ENCODE measurements at places on chromosomes 7 and 10. TPM values are rescaled to one million over a fixed set of nuclear protein-coding genes. Genes with fewer than 3 reads are reported as not detected.

- DNase-seq, result no peak
Measured at GRCh38 chr10:133454204-133454893, 604 bp downstream of the SCART1 start.

The SH2D4B gene
- not detected for total RNA-seq

GRCh38 chr7:101411508-101411874 lies 48.8 kb downstream of the COL26A1 start:
- DNase-seq, result no peak

GRCh38 chr10:101670635-101671034 lies 24.3 kb downstream of the FBXW4 start:
- no peak for DNase-seq

The ZNF239 gene
- 1.6 TPM for total RNA-seq

DNA sequence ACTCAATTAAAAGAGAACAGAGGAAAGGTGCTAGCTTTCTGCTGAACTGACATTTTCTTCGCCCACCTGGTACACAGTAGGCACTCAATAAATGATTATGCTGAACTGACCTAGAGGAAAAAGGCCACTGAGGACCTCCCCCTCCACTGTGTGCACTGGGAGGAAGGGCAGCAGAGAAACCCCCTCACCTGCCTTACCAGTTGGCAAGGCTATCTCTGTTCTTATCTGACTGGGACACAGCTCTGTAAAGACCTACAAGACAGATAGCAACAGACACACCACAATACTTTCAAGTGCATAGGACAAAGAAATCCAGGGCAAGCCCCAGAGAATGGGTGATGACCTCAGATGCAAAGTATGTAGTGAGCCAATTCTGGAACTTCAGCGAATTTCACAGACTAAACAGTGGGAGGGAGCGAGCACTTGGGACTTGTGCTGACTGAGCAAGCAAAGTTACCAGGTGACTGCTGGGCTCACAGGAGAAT lies 30.4 kb downstream of the PDLIM1 start:
- DNase-seq, result no peak

GRCh38 chr7:101581891-101582290 lies 47.2 kb downstream of the MYL10 start:
- DNase-seq, result no peak

GRCh38 chr7:113083816-113084495 lies 2.7 kb downstream of the GPR85 start:
- no peak for DNase-seq

The TFEC gene
- total RNA-seq, result 2.9 TPM

The ANLN gene
- total RNA-seq, result 3.9 TPM

The SAMD9L gene
- total RNA-seq, result 22.6 TPM

DNA sequence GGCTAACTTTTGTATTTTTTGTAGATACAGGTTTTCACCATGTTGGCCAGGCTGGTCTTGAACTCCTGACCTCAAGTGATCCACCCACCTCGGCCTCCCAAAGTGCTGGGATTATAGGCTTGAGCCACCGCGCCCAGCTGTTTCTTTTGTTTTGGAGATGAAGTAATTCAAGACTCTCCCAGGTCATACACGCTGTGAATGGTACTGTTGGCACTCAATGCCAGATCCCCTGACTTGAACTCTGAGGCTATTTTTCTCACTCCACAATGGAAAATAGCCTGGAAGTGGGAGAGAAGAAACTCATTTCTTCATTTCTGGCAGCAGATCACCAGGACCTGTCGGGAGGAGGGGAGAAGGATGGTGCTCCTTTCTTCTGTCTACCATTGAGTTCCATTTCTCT lies 32.4 kb downstream of the BLVRA start:
- DNase-seq, result no peak
